ENCODE measurements at places on chromosomes 4 and X. TPM values are rescaled to one million over a fixed set of nuclear protein-coding genes. Genes with fewer than 3 reads are reported as not detected.
A peak's percentile ranks its signal among the peaks of the same experiment; 100 is the strongest.

CFAP97 gene
- 44.6 TPM for total RNA-seq

MTTP gene
- total RNA-seq, result 0.04 TPM

TLR3 gene
- not detected for total RNA-seq

POU4F2 gene
- total RNA-seq, result not detected

MAML3 gene
- total RNA-seq, result 0.55 TPM

RAP1GDS1 gene
- 35.2 TPM for total RNA-seq

EVC gene
- total RNA-seq, result 3.2 TPM

SULT1B1 gene
- not detected for total RNA-seq

ARSJ gene
- not detected for total RNA-seq

NKX6-1 gene
- not detected for total RNA-seq

FOXP3 gene
- total RNA-seq, result 0.24 TPM

MAGEE2 gene
- not detected for total RNA-seq

ADAMTS3 gene
- total RNA-seq, result 18.0 TPM

PFKFB1 gene
- total RNA-seq, result 0.24 TPM

CNKSR2 gene
- not detected for total RNA-seq

LAMTOR3 gene
- 40.1 TPM for total RNA-seq

SEL1L3 gene
- total RNA-seq, result 21.3 TPM

H2BW2 gene
- not detected for total RNA-seq

CENPVL1 gene
- total RNA-seq, result not detected

- peak; percentile 69 for DNase-seq
Measured at GRCh38 chr4:77203380-77204197, 46.6 kb downstream of the CCNG2 start.

DNA sequence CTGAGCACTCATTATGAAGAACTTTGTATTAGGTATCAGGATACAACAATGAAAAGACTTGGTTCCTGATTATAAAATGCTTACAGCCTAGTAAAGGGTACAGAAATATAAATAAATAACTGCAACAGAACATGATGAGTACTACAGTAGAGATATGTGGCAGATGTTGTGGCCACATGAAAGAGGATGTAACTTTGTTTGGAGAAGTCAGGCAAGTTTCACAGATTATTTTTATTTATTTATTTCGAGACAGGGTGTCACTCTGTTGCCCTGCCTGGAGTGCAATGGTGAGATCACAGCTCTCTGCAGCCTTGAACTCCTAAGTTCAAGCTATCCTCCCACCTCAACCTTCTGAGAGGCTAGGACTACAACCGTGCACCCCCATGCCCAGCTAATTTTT, 15.8 kb upstream of the UBE2K start:
- DNase-seq, result no peak

DNA sequence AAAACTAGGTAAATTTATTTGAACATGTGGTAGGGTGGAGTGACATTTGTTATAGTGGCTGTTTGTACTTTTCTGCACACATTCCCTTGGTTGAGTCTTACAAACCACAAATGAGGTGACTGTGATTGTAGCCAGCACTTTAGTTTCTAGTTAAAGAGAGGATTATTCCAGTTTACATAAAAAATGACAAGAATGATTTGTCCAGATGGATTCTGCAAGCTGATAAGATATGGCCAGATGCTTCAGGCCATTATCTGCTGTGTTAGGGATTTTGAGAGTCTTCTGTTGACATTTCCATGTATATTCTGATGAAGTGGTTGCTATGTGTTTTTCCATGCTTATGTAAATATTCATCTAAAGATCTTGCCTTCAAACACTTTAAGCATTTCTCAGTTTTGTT, 31.0 kb upstream of the PDE5A start:
- DNase-seq, result no peak

DNA sequence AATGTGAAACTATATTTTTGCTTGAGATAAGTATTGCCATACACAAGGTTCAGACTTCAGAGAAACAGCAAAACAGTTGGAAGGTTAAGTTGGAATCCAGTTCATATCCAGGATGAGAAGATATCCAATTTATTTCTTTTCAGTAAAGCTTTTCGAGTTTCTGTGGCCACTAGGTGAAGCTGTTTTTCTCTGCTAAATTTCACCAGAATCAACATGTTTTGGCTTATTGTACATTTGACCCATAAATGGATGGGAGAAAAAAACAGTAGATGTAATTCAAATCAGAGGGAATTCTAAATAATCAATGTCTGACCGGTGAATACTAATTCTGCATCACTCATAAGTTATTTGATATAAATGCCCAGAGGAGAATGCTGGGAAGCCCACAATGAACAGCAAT, 9.1 kb upstream of the METTL14 start:
- DNase-seq, result no peak

GRCh38 chrX:53305219-53305995, 24.0 kb upstream of the IQSEC2 start:
- no peak for DNase-seq

DNA sequence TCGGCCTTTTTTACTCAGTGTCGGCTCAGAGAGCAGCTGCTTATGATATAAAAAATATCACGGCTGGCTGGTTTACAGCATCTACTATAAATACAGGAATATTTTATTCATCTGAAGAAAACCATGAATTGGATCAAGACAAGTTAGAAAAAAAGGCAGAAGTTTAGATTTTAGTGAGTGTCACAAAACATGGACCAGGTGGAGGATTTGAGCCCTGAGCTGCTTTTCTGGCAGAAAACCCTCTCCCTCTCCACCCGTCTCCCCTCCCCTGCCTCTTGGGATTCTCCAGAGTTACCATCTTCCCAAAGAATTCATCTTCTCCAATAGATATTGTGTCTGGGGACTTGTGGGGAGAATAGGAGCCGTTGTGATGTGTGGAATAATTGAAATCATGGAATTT, 142.8 kb upstream of the RAI2 start:
- no peak for DNase-seq

- no peak for DNase-seq
Measured at GRCh38 chr4:136219592-136220125, 1312.6 kb downstream of the PCDH18 start.

DNA sequence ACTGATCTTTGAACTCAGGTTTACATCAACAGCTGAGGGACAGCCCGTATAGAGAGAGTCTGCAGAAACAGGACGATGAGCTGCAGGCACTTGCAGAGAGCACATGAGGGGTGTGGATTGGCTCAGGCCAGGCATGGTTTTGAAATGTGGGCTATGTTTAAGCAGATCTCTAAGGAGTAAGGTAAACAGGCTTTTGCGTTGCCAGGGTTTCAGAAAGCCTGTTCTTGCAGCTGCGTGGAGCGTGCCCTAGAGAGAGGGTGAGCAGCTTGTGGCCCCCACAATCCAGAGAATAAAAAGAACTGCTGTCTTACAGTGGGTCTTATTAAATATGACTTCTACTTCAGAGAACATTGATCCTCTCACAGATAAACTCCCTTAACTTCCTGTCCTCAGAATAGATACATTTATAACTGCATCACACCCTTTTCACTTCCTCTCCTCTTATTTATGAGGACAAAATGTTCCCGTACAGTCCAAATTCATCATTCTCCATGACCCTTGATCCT, 64.1 kb downstream of the TMA16 start:
- no peak for DNase-seq

DNA sequence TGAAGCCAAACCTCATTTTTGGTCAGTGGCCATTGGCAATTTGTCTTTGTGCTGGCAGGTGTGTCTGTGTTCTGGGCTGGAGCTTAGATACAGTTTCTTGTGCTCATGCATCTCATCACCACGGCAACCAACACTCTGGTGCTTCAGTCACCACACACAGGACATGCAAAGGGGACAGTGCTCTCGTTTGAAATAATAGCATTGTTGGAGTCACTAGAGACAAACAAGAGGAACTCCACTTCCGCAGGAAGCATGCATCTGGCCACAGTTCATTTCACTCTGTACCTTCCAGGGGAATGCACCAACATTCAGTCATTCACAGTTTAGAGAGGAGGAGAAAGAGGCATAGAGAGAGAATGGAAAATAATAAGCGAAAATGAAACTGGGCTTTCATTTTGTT, 267.4 kb downstream of the ANK2 start:
- no peak for DNase-seq

- DNase-seq, result no peak
Measured at GRCh38 chrX:50456712-50457484, 13.7 kb downstream of the DGKK start.

- no peak for DNase-seq
Measured at GRCh38 chr4:148101790-148102189, 340.4 kb downstream of the NR3C2 start.

- no peak for DNase-seq
Measured at GRCh38 chrX:69019073-69019890, 146.0 kb downstream of the PJA1 start.

DNA sequence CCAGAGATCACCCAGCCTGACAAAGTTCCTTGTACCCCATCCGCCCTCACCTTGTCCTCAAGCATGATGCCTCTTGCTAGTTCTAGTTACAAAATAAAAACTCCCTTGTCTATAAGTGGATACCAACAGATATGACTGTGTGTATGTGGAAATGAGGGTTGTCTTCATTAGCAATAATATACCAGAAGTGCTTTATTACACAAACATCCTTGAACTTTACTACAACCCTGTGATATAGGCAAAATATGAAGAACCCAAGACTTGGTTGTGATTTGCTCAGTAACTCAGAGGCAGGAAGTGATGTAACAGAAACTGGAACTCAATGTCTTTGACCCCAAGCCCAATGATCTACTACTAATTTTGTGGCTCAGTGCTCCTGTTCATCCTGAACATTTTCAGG, 97.6 kb downstream of the AKAP4 start:
- DNase-seq, result no peak

DNA sequence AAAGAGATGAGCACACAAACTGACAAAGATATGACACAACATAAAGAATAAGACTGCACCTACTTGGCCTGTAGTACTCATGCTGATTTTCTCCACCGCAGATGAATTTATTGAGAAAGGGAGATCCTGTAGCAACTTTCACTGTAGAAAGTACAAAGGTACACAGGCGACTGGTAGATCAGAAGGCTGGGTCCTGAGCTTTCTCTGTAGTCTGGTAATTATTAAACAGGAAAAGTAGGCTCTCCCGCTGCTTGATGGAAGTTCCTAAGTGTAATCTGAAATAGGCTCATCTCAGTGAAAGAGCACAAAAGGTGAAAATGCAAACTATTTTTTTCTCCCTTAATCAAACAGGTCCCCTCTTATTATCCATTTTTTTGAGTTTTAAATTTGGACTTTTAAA, at the start of gene ADH6:
TSS of gene ADH6 (minus strand) at position 175 of the 400 bp plus-strand sequence. CDS start at position 81, 94 bp downstream.
- DNase-seq, result no peak

DNA sequence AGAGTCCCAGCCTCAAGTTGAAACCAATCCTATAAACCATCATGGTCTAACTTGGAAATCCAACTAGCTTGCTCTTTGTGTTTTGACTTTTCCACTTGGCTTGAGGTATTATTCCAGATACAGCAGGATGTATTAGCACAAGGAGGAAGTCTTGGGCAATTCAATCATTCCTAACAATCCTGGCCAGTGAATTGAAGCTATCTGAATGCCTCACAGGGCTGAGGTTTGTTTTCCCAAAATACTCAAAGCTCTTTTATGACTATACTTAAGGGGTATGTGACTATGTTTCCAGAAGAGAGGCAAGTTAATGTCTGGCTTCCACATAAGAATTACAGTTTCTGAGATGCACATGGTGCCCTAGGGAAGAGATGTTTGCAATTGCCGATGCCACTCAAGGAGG, 66.8 kb upstream of the SH3RF1 start:
- no peak for DNase-seq

GRCh38 chr4:139839403-139840031, 173.9 kb downstream of the MGST2 start:
- no peak for DNase-seq

- peak; percentile 68 for DNase-seq
Measured at GRCh38 chr4:55729351-55730279, 90.0 kb upstream of the EXOC1L start.

GRCh38 chr4:107187091-107187490, 151.0 kb upstream of the DKK2 start:
- no peak for DNase-seq

DNA sequence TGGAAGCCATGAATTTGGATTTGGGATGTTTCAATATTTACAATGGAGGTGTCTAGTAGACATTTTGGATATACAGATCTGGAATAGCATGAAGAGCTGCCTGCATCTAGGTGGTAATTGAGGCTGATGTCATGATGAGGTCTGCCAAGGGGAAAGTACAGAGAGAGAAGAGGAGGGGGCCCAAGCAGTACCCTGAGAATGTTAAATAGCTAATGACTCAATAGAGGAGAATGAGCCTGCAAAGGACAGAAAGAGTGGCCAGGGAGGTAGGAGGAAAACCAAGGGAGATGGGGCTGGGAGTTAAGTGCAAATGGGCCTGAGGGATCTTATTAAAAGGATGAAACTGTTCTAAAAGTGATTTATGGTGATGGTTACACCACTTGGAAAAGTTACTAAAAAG, 182.2 kb upstream of the KIT start:
- DNase-seq, result no peak

GRCh38 chr4:41799126-41799525, 50.6 kb upstream of the PHOX2B start:
- no peak for DNase-seq

GRCh38 chr4:43014256-43014655, 121.7 kb downstream of the GRXCR1 start:
- no peak for DNase-seq

- peak; percentile 56 for DNase-seq
Measured at GRCh38 chrX:9885150-9885549, 82.0 kb upstream of the CLDN34 start.

- DNase-seq, result no peak
Measured at GRCh38 chr4:109786846-109787245, 15.0 kb downstream of the CFI start.

- DNase-seq, result no peak
Measured at GRCh38 chr4:153421941-153422340, 44.2 kb upstream of the TMEM131L start.

- no peak for DNase-seq
Measured at GRCh38 chr4:105061136-105061696, 85.5 kb upstream of the TET2 start.

- DNase-seq, result no peak
Measured at GRCh38 chrX:111133389-111133788, 37.4 kb downstream of the PAK3 start.

DNA sequence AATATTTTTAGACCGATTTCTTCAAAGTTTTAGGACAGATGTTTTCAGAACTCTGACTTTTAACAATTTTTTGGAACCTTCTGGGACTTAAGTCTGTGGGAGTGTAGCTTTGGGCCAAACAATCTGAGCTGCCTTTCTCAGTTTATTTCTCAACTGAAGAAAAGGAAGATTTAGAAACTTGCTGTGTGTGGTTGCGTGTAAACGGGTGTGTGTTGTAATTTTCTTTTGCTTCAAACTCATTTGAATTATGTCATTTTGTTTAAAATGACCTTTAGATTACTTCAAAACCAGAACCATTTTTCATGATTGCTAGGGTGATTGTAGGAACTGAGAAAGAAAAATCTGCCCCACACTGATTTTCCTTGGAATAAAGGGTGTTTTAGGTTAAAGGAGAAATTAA, 577.7 kb upstream of the GALNTL6 start:
- DNase-seq, result no peak

- DNase-seq, result no peak
Measured at GRCh38 chrX:23857363-23857762, 50.4 kb downstream of the APOO start.

- DNase-seq, result no peak
Measured at GRCh38 chrX:101693476-101693875, 33.8 kb upstream of the ARMCX2 start.
